A172 (cell line): ENCODE measurements at places on chromosomes 1 and 21. TPM values are rescaled to one million over a fixed set of nuclear protein-coding genes. Genes with fewer than 3 reads are reported as not detected.

DNA sequence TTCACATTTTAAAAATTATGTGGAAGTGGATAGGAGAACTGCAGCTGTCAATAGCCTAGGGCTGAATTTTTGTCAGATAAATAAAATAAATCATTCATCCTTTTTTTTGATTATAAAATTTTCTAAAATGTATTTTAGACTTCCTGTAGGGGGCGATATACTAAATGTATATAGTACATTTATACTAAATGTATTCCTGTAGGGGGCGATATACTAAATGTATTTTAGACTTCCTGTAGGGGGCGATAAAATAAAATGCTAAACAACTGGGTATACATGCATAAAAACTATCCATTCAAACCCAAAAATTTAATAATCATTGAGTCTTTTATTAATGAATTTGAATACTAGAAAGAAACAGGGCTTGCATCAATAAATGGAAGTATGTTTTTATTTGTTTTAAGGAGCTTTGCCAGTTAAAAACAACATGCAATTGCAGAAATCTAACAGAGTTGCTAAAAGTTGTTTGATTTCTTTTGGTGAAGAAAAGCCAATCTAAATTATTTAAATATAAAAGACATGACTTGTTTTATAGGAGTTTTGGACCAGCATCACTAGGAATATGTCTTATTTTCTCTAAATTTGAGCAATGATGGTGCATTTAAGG, 31.4 kb downstream of the CLCA1 start:
- DNase-seq = no peak

DNA sequence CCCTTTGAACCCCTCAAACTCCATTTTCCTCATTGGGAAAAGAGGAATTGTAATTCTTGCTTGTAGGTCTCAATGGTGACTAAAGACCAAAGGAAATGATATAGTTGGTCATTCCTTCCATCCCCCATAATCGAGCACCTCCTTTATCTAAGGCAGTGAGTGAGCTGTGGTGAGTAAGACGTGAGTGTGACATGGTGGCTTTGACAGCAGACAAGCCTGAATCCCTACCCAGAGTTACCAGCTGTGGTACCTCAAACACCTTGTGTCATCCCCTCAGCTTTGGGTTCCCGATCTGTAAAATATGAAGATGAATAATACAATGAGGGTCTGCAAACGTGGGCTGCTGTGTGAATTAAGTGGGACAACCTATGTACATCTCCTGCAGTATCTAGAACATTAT, 8.4 kb downstream of the TRAF5 start:
- no peak for DNase-seq

DNA sequence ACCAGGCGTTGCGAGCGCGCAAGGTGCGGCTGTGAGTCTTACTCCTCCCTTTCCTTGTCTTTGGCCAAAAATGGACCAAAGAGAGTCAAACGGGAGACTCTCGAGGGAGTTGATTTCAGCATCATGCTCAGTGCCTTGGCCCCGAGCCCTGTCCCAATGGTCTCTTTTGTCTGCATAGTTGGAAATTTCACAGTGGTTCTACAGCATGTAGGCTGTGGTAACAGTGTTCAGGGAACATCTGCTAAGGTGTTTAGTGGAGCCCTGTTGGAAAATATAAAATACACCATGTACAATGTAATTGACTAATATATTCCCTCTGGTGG, 2.7 kb downstream of the CACNA1E start:
- no peak for DNase-seq

- DNase-seq = peak; percentile 80
These were observed 6.2 kb downstream of the S100A7A start for GRCh38 chr1:153422450-153423068.

DNA sequence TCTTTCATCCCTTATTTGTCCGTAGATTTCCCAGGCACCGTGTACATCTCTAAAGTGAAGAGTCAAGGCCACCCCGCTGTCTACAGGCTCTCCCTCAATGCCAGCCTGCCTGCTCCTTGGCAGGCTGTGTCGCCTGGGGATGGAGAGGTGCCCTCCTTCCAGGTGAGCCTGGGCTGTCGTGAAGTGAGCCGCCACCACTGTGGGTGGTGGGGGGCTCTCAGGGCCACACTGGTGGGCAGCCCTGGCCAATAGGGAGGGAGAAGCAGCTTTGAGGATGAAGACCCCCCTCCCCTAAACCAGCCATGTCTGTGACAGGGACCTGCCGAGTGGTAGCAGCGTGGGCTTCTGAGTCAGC, 46.2 kb downstream of the DISP3 start:
- no peak for DNase-seq

- no peak for DNase-seq
These were observed 15.5 kb upstream of the PADI4 start for GRCh38 chr1:17292299-17293160.

DNA sequence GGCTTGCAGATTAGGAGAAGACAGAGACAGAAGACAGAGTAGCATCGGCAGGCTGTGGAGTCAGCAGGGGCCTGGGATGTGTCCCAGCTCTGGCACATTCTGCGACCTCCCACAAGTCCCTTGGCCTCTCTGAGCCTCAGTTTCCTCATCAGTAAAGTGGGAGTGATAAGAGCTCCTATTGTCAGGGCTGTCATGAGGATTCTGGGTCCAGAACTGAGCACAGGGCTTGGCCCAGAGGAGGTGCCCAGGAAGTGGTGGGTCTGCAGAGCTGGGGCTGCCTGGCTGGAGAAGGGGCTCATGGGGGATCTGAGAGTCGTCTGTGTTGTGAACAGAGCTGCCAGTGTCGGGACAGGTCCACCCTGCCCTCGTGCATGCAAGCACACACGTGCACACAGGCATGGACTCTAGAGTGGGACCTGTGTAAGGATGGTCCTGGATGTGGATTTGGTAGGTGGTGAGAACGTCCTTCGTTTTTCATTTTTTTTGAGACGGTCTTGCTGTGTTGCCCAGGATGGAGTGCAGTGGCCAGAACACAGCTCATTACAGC, 262.9 kb downstream of the PTPRU start:
- no peak for DNase-seq

Gene IGSF3
- total RNA-seq = 20.9 and 26.0 TPM in 2 replicates
